ENCODE measurements at places on chromosomes 4 and X.

DNA sequence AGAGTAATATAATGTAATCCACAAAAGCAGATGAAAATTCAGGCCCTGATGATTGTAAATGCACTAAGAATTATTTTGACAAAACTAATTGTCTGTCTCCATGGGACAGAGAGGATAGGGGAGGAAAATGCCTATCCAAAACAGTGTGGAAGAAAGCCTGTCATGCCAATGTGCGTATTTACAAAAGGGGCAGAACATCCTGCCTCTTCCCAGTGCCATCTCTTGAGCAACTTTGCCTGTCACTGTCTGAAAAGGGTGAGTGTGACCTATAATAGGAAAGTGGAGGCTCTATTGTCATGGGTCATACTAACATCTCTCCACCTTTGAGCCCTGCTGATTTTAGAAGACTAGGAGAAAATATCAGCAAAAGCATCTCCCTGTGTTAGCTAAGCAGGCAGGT, 264.1 kb downstream of the UNC5C start:
- no peak for DNase-seq

- no peak for DNase-seq
Measured at GRCh38 chrX:100358766-100359165, 51.3 kb downstream of the PCDH19 start.

DNA sequence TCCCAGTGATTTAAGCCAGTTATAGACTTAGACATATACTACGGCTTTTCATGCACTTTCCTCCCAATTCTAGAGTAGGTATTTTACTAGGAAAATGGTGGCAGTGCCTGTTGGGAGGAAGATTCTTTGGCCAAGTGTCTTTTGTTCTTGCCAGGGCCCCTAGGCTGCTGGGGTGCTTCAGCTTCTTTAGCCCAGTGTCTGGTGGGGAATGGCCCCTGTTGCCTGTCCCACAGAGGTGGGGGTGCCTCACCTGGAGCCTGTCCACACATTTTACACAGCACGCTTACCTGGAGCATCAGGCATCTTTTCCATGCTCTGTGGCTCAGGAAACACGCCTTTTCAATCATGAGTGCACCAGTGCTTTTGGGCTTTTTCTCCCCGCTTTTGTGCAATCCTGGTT, 33.2 kb upstream of the MSANTD1 start:
- DNase-seq = no peak

- DNase-seq = no peak
Measured at GRCh38 chr4:79047316-79047715, 108.1 kb upstream of the PAQR3 start.

DNA sequence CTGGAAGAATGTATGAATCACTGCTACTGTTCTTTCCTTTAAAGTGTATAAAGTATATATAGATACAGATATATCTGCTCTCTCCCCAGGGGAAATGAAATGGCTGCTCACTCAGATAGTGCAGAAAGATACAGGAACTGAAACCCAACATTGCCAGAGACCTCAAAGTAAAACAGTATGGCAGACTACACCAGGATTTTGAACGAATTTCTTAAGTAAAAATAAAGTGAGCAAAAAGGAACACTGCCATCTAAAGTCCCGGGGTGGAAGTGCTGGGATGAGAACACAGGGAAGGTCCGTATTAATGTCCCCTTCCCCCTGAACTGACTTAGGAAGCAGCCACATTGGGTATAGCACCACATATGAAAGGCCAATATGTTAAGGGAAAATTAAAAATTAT, 93.4 kb downstream of the TMA16 start:
- no peak for DNase-seq

- DNase-seq = no peak
Measured at GRCh38 chr4:152165146-152165545, 370.7 kb downstream of the FBXW7 start.

- no peak for DNase-seq
Measured at GRCh38 chrX:50372966-50373365, 97.7 kb downstream of the DGKK start.

- DNase-seq = no peak
Measured at GRCh38 chr4:74390677-74391076, 25.7 kb downstream of the EREG start.

GRCh38 chr4:8544741-8545438, 35.3 kb upstream of the GPR78 start:
- no peak for DNase-seq

All from SK-N-MC (cell line).